Kasumi-1 (cell line): ENCODE measurements at places on chromosomes 1 and 21.

DNA sequence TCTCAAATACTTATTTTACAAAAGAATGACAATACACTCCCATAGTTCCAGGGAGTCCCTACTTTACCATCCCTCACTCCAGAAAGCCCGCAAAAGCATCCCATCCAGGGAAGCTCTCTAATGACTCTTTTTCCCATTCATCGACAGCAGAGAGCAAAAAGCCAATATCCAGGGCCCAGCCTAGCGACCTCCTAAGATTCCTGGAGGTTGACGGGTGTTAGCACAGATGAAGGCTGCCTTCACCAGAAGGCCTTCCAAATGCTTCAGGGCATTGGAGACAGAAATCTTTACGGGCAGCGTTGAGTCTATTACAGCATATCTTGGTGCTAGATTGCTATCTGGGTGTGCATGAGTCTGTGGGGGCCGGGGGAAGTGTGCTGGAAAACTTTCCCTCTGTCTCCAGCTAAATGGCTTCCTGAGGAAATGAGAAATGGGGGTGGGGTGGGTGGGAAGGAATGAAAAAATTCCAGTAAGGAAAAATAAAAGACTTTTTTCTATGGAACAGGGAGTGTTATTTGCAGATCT is 136.6 kb downstream of the PROX1 start:
- DNase-seq: no peak

GRCh38 chr1:226697151-226697928 is 41.7 kb downstream of the ITPKB start:
- DNase-seq: no peak

- DNase-seq: no peak
Measured at GRCh38 chr1:7983086-7983778, 21.7 kb downstream of the PARK7 start.

- no peak for DNase-seq
Measured at GRCh38 chr1:212976586-212976985, 26.2 kb downstream of the VASH2 start.

DNA sequence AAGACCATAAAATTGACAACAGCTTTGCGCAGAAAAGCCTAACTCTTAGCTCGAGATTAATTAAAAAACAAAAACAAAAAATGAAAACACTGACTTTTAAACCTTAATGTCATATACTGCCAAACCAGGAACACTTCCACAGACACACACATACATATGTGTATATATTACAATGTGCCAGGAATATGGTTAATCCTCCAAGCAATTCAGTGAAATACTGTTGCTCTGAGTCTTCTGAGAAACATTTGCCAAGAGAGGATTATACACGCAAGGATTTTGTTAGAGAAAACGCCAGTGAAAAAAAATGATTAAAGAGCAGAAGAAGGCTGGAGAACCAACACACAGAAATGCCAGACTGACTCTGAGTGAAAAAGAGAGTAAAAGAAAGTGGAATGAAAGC is 116.7 kb upstream of the CHRM3 start:
- DNase-seq: no peak

DNA sequence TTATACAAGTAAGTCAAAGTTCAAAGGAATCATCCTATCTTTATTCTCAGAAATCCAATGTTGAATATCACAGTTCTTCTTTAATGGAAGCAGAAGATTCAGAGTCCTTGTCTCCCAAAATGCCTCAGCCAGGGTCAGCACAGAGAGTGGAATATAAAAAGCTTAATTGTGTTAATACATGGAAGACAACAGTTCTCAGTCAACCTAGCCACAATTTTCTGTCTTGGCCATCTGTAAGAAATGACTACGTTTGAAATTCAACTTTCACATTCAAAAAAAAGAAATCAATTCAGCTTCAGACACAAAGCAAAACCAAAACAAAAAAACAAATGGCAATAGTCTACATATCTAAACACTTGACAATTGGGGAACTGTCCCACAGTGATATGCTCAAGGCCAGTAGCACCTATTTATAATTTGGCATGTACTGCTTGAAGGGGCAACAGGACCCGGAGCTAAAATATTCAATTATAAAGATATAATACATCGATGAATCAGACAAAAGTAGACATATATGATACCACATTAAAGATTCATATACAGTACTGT is 27.3 kb upstream of the GLIS1 start:
- no peak for DNase-seq

GRCh38 chr1:9080705-9081291 is 11.4 kb upstream of the SLC2A5 start:
- DNase-seq: no peak

GRCh38 chr1:208737922-208738321 is 493.7 kb upstream of the PLXNA2 start:
- no peak for DNase-seq

- no peak for DNase-seq
Measured at GRCh38 chr1:20763417-20763816, 23.7 kb downstream of the HP1BP3 start.

GRCh38 chr1:114455102-114455785 is 55.8 kb downstream of the TRIM33 start:
- no peak for DNase-seq

DNA sequence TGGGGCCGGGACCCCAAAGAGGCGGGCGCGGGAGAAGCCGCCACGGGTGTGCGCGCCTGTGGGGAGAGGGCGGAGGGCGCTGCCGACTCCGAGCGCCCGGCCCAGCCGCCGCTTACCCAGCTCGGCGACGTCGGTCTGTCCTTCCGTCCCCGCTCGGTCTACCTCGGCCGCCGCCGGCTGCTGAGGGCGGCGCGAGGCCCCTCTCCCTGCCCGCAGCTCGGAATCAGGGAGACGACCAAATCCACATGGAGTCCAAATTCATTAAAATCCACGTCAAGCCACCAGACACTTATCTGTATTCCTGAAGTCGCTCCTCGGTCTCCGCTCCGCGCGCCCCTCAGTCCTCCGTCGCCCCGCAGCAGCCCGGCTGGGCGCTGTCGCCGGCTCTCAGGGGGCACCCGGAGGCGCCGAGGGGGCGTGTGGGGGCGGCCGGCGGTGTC is 637 bp downstream of the PLXNA2 start:
- no peak for DNase-seq

DNA sequence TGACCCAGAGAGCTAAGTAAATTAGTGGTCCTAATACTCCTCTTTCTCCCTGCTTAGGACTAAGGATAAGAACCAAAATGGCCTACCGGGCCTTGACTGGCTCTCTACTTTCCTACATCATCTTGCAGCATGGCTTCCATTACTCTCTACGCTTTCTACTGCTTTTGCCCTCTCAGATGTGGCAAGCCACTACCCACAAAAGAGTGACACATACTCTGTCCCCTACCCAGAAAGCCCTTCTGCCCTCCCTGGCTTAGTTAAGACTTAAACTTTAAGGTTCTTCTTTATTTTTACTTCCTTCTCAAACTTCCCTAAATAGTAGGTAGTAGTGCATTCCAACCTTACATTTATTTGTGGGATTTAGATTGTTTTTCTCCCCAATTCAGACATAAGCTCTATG is 228.1 kb downstream of the TPR start:
- peak; percentile 67 for DNase-seq

- peak; percentile 25 for DNase-seq
Measured at GRCh38 chr1:21077085-21077484, 99.6 kb downstream of the EIF4G3 start.
